ENCODE measurements at places on chromosomes 16 and 17.

- DNase-seq: peak; percentile 84
Measured at GRCh38 chr17:1829592-1830257, at the start of the genes RPA1 and SMYD4. Gene RPA1, plus strand, starts transcription at chr17:1830005. Its CDS starts 89 bp downstream, at chr17:1830094. Gene SMYD4, minus strand, starts transcription at chr17:1829902. Its CDS starts 1,908 bp downstream, at chr17:1827994.

- peak; percentile 65 for DNase-seq
Measured at GRCh38 chr17:17151962-17152361, 54.2 kb downstream of the PLD6 start.

GRCh38 chr16:16923479-16923878 is 544.5 kb downstream of the NPIPA7 start:
- DNase-seq: no peak

- DNase-seq: no peak
Measured at GRCh38 chr16:58118801-58119508, 10.2 kb downstream of the CFAP20 start.

GRCh38 chr16:25838724-25839186 is 147.0 kb downstream of the HS3ST4 start:
- no peak for DNase-seq

- no peak for DNase-seq
Measured at GRCh38 chr17:47708312-47708863, 14.4 kb downstream of the TBKBP1 start.

DNA sequence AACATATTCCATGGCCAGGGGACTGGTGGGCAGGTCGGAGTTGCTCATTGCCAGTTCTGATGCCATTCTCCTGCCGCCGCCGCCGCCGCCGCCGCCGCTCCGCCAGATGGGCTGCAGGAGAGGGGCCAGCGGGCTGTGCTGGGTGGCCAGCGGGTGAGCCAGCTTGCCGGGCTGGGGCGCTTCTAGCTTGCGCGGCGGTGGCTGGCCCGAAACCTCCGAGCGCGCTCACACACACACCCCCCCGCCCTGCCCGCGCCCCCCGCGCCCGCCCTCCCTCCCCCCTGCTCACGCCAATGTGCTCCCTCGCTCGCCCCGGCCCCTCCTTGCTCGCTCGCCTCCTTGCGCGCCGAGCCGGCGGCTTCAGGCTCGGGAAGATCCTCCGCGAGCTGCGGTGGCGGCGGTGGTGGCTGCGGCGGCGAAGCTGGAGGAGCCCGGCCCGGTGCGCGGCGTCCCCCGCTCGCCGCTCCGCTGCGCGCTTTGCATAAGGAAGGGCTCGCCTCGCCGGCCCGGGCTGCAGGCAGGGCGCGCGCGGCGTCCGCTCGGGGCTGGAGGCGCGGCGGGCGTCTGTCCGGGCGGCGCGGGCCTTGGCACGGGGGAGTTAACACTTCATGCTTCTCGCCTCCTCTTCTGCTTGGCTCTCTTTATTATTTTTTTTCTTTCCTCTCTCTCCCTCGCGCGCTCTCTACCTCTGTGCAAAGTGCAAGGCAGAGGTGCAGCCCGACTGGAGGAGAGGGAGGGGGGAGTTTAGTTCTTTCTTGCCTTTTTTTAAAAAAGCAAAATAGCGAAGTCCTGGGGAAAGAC is 500 bp downstream of the MAF start:
- peak; percentile 57 for DNase-seq

- DNase-seq: no peak
Measured at GRCh38 chr17:65936013-65936412, 255.9 kb downstream of the CEP112 start.

DNA sequence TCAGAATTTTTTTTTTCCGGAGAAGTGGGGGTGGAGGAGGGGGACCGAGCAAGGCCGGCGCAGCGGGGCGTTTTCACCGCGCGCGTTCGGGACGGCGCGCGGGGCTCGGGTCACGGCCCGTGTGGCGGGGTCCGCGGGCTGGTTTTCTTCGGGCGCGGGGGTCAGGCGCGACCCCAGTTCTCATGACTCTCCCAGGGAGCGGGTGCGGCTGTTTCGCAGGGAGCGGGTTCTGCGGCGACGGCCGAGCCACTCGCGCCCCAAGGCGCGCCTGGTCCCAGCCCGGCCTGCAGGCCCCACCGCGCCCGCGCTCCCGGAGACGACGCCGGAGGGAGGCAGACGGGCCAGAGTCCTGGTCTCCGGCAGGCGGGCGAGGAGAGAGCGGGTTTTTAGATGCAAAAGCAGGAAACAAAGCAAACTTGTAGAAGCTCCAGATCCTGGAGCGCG is 1.0 kb downstream of the BAHCC1 start:
- no peak for DNase-seq

GRCh38 chr17:77899498-77899897 is 59.0 kb upstream of the TNRC6C start:
- DNase-seq: no peak

DNA sequence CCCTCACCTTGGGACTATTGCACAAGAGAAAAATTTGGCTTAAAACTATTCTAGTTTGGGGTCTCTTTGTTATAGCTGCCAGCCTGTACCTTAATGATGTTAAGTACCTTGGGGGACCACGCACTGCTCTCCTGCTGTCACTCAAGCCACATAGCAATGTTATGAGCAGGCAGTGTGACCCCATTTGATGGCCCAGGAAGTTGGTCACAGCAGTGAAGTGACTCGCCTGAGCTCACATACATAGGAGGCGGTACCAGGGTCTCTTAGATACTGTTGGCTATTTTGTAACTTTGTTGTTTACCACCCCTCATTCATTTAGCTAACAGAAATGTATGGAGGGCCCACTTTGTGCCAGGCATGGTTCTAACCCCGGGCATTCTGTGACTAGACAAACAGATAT is 16.4 kb downstream of the KCNG4 start:
- DNase-seq: no peak

GRCh38 chr17:31627960-31628359 is 231.1 kb downstream of the COPRS start:
- no peak for DNase-seq

DNA sequence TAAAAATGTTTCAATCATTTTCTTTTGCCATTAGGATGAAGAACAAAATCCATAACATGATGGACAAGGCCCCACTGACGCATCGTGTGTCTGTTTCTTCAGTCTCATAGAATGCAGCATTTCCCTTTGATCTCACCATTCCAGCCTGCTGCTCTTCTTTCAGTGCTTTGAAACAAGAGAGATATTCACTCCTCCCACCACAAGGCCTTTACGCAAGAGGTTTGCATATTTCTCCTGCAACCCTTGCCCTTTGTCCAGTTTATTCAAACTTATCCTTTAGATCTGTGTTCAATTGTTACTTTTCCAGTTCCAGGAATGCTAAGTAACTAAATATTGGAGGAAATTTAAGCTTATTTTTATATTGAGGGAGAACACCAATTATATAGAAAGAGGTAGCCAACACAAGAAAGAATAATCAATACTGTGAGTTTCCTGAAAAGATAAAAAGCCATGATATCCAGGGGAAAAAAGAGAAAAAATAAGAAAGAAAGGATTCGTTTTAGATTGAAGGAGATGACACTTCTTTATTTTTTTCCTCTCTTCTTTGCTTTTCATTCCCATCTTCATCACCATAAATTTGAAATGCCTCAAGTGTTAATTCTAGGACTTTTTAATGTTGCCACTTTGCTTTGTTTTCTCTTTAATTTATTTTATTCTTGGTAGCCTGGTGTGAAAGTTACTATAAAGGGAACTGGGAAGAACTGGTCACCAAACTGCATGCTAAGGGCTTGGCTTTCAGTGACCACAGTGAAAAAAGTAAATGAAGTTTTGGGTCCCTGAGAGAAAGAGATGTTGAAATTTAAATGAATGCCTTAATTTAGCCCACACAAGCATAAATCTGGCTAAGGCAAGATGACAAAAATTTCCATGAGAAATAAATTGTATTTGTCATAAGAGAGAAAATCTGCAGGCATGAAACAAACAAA is 102.1 kb downstream of the KIF2B start:
- no peak for DNase-seq

DNA sequence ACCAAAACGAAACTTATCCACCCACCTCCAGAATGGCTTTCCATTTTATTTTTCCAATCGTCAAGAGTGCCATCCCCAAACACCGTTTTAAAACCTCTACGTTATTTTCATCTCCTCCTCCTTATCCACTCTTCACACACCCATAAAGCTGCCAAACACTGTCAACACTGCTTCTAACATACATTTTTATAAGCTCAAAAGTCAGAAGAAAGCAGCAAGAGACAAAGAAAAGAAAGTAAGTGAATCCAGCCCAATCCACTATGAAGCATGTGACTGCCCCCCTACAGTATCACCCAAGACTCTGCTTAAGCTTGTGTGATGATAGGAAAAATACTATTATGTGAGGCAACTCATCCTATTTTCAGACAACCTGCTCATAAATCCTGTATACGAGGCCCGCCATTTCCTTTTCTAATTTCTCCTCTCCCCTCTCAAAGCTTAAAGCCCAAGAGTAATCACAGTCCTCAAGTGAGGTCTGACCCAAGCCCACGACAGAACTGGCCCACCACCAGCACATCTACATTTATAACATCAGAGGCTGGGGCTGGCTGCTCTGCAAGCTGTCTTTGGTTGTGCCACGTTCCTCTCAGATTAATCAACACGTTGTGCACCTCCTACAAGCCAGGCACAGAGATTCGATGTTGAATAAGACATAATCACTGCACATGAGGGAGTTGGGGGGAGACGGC is 16.3 kb downstream of the USP31 start:
- no peak for DNase-seq

DNA sequence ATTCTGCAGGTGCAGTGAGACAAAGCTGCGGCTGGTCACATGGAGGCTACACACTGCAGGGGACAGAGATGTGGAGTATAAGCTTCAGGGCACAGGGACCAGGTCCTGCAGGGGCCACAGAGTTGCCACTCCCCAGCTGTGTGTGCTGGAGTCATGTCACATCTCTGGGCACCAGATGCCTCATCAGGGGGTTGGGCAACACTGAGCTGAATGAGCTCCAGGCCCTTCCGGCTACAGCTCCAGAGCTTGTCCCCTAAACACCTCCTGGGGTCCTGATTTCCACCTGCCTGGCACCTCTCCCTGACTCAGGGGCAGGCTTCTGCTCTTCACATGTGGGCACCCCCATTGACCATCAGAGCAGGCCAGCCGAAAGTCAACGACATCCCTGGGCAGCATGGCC is 32.5 kb downstream of the SPHK1 start:
- peak; percentile 73 for DNase-seq

DNA sequence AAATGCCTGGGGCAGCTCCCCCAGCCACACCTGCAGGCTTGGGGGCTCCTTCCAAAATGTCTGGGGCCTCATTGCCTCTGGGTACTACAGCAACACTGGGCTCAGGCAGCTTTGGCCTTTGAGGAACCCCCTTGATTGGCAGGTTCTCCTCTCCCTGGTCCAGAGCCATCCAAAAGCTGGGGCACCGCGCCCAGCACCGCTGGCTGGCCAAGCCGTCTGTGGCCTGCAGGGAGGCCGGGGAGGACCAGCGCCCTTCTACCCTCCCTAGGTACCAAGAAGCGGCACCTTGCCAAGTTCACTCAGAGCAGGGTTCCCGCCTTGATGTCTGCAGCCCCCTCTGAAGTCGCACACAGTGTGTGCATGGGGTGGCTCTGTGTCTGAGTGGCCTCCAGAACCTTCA is 30.1 kb downstream of the TIMM22 start:
- DNase-seq: no peak

- DNase-seq: no peak
Measured at GRCh38 chr16:74562117-74562516, 44.8 kb downstream of the GLG1 start.

DNA sequence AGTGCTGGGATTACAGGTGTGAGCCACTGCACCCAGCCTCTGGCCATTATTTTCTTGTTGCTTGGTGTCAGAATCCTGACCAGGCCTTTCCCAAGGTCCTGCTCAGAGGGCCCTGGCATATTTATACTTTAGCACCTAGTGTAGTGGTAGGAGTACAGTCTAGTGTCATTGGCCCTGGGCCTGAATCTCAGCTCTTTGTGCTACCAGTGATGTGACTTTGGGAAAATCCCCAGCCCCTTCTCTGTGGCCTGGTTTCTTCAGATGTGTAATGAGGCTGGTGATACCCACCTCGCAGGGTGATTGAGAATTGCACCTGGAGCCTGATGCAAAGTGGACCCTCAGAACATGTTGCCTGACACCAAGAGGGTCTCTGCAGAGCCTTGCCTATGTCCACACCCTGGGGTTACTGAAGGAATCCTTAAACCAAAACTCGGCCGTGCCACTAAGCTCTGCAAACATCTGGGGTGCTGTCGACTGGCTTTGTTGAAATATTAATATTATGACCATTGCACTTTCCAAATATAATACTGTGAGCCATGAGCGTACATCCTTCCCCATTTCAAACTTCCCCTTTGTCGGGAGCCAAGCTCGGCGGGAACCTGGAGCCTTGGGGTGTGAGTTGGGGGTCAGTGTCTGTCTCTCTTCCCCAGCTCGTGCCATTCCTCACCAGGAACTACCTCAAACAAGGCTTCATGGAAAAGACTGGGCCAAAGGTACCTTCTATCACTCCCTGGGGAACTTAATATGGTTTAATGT is 18.0 kb upstream of the RNF135 start:
- no peak for DNase-seq

DNA sequence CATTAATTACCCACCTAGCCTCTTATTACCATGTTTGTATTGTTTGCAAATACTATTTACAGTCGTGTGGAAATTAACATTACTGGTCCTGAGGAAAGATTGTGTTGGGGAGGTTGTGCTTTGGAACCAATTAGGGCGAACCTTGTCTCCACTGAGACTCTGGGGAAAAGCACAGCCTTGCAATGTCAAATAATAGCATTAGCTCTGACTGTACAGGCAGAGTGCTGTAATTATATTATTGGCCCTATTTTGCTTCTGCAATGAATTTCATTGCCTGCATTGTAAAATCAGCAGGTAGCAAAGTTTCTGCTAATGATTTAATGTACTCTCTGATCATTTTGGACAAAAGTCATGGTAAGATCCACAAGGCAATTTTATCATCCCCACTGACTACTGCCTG is 97.0 kb downstream of the WWOX start:
- DNase-seq: no peak

DNA sequence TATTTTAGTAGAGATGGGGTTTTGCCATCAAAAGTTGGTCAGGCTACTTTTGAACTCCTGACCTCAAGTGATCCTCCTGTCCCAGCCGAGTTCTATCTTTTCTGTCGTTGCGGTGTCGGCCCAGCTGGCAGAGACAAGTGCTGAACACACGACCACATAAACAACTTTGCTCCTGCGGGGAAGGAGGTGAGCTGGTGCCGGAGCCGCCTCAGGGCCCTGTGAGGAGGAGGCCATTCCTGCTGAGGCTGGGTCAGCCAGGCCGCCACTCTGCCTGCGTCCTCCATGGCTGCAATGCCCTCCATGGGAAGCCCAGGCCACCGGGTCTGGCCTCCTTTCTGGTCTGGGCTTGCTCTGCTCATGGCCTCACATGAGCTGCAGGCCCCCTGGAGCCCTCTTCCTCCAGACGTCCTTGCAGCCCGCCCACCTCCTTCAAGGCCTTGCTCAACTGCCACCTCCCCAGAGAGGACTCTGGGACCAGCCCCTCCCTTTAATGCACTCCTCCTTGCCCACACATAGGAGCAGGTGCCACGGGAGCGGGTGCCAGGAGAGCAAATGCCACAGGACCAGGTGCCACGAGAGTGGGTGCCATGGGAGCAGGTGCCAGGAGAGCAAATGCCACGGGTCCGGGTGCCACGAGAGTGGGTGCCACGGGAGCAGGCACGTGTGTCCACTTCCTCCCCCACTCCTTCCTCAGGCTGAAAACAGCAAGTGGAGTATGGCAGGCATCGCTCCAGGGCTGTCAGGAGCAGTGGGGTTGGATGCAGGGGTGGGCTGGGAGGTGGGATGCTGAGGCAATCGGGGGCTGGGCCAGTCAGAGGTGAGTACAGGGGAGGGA is 28.4 kb upstream of the CBFA2T3 start:
- DNase-seq: no peak

- no peak for DNase-seq
Measured at GRCh38 chr16:57314161-57314785, 29.8 kb upstream of the PLLP start.
